Uterus (tissue), 4 donors: ENCODE measurements at places on chromosomes 4 and X.

DNA sequence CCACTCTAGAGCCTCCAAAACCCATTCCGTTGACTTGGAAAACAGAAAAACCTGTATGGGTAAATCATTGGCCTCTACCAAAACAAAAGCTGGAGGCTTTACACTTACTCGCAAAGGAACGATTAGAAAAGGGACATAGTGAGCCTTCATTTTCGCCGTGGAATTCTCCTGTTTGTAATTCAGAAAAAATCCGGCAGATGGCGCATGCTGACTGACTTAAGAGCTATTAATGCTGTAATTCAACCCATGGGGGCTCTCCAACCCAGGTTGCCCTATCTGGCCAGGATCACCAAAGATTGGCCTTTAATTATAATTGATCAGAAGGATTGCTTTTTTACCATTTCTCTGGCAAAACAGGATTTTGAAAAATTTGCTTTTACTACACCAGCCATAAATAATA, 60.8 kb downstream of the ZNF732 start:
- H3K4me3 ChIP-seq: no peak overlapping the region
- no peak overlapping the region for H3K27ac ChIP-seq
- DNase-seq: peak; percentile 30
- no peaks in the 10 kb centered on the region for H3K4me1 ChIP-seq
- no peaks in the 10 kb centered on the region for H3K36me3 ChIP-seq
- no peaks in the 10 kb centered on the region for H3K27me3 ChIP-seq

- H3K4me3 ChIP-seq: no peak overlapping the region
- no peaks in the 10 kb centered on the region for H3K4me1 ChIP-seq
- H3K27me3 ChIP-seq: no peaks in the 10 kb centered on the region
- DNase-seq: no peak
- no peaks in the 10 kb centered on the region for H3K36me3 ChIP-seq
Measured at GRCh38 chrX:11119313-11119943, 8.3 kb downstream of the HCCS start.

DNA sequence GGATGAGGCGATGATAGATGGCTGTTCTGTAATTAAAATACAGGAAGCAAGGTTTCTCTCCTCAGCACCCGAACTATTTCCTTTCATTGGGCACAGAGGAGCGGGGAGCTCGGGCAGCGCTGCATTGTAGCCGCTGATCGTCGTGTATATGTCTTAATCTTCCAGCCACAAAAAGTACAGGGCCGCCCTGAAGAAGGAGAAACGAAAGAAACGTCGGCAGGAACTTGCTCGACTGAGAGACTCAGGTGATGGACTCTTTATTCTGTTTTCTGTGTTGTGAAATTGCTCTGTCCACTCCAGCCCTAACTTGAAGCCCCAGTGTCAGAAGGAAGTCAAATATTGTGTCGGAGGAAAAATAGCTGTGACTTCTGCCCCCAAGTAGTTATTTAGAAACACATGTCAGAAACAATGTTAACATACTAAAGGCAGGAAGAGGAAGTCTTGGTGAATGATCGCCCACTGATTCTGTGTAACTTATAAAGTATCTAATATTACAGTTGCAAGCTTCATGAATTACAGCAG, 546 bp downstream of the ZRSR2 start:
- no peak for DNase-seq
- peak overlapping the region; percentile 67 for H3K4me3 ChIP-seq
- no peaks in the 10 kb centered on the region for H3K36me3 ChIP-seq
- H3K27me3 ChIP-seq: no peaks in the 10 kb centered on the region
- no peaks in the 10 kb centered on the region for H3K4me1 ChIP-seq

DNA sequence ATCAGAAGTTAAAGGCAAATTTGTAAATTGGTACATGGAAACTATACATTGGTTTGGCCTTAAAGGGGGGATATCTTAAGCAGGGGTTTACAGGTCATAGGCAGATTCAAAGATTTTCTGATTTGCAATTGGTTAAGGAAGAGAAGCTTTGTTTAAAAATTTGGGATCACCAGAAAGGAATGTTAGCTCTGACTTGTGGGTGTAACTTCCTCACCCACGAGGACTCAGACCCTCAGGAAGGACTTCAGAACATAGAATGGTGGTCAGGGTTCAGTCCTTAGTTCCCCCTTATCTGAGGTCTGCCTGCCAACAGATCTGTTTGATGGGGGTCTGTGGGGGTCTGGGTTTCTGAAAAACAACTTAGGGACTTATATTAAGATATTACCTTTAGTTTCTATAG, 427.4 kb upstream of the DIPK2B start:
- DNase-seq: no peak
- H3K4me1 ChIP-seq: no peaks in the 10 kb centered on the region
- H3K36me3 ChIP-seq: no peaks in the 10 kb centered on the region
- no peak overlapping the region for H3K4me3 ChIP-seq
- no peak overlapping the region for H3K27ac ChIP-seq

DNA sequence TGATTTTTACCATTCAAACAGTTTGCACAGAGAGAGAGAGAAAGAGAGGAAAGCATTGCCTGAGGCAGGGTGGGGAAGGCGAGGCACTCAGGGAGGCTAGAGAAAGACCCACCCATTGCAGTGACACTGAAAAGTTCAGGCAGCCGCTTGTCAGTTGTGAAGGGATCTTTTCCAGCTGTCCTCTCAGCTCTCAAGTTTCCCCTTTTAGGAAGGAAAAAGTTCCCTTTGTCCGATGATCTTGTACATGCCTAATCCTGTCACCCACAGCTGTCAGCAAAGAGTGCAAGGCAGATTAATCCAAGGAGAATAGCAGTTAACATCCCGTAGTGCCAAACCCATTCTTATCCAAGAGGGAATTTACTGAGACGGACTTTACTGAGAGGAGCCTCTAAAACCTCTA, 255.0 kb downstream of the MAGEB5 start:
- no peak overlapping the region for H3K27ac ChIP-seq
- H3K4me3 ChIP-seq: no peak overlapping the region
- H3K27me3 ChIP-seq: no peaks in the 10 kb centered on the region
- no peaks in the 10 kb centered on the region for H3K4me1 ChIP-seq

DNA sequence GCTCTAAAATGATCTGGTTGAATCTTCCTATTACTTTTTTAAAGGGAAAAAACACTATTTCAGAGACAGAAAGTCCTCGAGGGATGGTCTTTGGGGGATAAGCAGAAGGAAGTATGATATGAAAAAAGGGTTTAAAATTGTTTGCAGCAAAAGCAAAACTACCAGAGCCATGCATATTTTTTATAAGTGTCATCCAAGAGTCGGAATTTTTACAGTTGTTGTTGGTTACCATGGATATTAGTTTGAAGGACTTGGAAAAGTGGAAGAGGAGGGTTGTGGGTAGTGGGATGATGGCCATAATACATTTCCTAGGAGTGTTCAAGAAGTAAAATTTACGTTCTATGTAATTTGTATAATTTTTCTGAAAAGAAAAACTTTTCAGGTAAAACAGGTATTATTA, 134.4 kb downstream of the PCDH7 start:
- DNase-seq: no peak
- H3K27me3 ChIP-seq: no peaks in the 10 kb centered on the region
- H3K36me3 ChIP-seq: no peaks in the 10 kb centered on the region

- H3K27me3 ChIP-seq: no peaks in the 10 kb centered on the region
- peaks cover 4% of the 10 kb centered on the region for H3K4me1 ChIP-seq
- no peak for DNase-seq
- no peak overlapping the region for H3K4me3 ChIP-seq
- no peaks in the 10 kb centered on the region for H3K36me3 ChIP-seq
Measured at GRCh38 chr4:5211282-5211839, 160.1 kb downstream of the STK32B start.

GRCh38 chr4:14125375-14126129, 498.0 kb upstream of the BOD1L1 start:
- H3K4me3 ChIP-seq: no peak overlapping the region
- no peak for DNase-seq
- no peaks in the 10 kb centered on the region for H3K4me1 ChIP-seq
- no peaks in the 10 kb centered on the region for H3K36me3 ChIP-seq

DNA sequence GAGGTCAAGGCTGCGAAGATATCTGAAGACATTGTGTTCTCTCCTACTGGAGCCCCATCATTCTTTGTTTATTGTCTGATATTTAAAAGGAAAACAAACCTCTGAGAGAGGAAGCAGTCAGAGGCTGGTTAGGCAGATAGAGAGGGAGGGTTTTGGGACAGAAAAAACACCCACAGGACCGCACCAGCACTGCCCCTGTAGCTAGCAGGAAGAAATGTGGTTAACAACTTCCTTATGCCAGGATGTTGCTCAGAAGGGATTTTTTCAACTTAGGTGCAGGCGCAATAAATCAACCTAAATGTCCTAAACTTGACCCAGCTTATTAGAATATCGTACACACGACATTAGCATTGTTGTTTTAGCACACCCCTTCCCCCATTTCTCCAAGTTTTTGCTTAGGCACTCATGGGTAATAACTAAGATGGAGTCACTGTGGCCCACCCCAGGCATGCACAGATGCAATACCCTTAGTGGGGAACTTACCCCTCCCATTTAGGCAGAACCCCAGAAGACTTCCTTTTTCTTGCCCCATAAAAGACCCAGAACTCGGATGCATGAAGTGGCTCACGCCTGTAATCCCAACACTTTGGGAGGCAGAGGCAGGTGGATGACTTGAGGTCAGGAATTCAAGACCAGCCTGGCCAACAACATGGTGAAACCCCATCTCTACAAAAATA, 2.8 kb upstream of the ZNF718 start:
- no peaks in the 10 kb centered on the region for H3K27me3 ChIP-seq
- DNase-seq: no peak
- peaks cover 11% of the 10 kb centered on the region for H3K4me1 ChIP-seq
- no peak overlapping the region for H3K4me3 ChIP-seq
- no peaks in the 10 kb centered on the region for H3K36me3 ChIP-seq

- H3K4me3 ChIP-seq: no peak overlapping the region
- H3K27me3 ChIP-seq: no peaks in the 10 kb centered on the region
- DNase-seq: no peak
- H3K4me1 ChIP-seq: no peaks in the 10 kb centered on the region
- H3K27ac ChIP-seq: no peak overlapping the region
Measured at GRCh38 chr4:89876548-89876947, 18.1 kb upstream of the MMRN1 start.

DNA sequence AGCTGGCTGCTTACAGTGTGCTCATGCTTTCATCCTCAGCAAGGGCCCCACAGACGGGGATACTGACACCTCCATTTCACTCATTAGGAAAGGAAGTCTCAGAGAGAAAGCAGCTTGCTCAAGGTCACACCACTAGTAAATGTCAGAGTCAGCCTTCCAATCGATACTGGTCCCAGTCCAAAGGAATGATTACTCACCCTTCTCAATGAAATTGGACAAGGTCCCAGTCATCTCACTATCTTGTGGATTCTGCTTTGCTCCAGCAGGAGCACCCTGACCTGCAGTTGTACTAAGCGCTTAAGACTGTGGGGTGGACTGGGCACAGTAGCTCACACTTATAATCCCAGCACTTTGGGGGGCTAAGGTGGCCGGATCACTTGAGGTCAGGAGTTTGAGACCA, 132.2 kb upstream of the SLC34A2 start:
- DNase-seq: no peak
- H3K36me3 ChIP-seq: no peaks in the 10 kb centered on the region
- H3K4me3 ChIP-seq: no peak overlapping the region
- no peaks in the 10 kb centered on the region for H3K4me1 ChIP-seq
- no peak overlapping the region for H3K27ac ChIP-seq

DNA sequence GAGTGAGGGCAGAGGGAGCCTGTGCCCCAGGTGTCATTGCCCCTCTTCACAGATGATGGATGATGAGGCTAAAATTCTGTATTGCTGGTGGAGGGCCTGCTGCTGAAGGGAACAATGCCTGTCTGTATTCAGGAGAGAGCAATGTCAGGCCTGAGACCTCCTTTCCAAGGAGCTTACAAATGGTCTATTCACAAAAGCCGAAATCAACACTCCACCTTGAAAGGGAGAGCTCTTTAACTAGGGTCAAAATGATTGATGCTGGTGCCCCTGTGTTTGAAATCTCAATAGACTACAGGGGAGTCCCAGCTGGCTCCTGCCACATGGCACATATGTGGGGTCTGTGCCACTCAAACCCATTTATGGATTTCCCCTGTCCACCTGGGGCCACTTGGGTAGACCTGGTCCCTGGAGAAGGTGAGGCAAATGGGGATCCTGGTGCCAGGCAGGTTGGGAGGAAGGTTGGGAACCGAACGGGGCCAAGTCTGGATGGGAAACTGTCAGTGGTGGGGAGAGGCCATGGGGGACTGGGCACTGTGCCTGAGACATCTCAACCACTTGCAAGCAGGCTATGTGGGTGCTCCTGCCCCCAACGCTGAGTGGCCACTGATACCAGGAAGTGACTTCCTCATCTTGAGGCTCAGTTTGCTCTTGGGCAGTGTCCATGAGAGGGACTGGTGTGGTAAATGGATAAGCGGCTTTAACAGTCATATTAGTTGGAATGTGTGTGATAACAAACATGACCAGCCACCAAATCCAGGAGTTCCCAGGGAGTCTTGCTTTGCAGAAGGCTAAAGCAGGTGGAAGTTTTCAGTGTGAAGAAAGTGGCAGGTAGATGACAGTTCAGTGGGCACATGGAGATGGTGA, 223.8 kb upstream of the PSAPL1 start:
- no peak for DNase-seq
- no peak overlapping the region for H3K27ac ChIP-seq

DNA sequence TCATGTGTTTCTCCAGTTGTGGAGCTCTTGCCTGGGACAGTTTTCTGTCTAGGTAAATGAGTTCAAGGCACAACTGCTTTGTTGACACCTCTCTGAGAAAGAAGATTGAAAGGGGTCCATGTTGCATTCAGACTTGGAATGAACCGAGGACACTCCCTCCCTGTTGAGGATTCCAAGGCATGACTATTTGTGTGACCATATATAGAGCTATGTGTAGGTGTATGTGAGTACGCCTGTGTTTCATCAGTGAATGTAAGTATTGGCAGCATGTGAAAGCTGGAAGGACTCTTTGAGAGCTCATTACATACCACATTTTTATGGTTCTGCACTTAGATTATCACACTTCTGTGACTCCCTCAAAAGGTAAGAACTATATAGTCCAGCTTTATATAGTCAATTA, 3.4 kb downstream of the HEPH start:
- no peak overlapping the region for H3K27ac ChIP-seq

GRCh38 chr4:48546336-48546735, 56.3 kb downstream of the ZAR1 start:
- H3K27ac ChIP-seq: no peak overlapping the region
- H3K27me3 ChIP-seq: no peaks in the 10 kb centered on the region

DNA sequence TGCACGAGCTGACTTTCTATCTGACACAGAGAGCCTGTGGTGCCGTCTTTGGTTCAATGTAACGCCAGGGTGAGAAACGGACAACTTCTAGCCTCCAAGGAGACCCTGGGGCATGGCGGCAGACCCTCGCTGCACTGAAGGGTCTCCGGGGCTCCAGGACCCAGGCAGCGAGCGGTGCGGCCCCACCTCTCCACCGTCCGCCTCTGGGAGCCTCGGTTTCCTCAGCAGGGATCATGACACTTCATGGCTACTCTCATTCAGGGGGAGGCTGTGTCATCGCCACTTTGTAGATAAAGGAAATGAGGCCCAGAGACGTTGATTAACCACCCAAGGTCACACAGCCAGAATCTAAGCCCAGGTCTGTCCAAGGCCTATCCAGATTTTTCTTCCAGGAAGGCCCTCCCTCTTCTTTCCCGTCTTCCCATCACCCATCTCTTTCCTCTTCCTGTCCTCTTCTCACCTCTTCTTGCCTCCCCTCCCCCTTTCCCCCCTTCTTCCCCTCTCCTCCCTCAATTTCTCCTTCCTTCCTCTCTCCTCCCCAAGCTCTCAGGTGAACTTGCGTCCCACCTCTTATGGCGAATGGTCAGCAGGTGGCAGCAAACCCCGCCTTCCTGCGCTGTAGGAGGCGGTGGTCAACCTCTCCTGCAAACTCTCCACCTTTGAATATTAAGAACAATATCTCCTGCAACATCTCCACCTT, 69.3 kb upstream of the HMX1 start:
- no peak for DNase-seq
- no peak overlapping the region for H3K4me3 ChIP-seq
- no peaks in the 10 kb centered on the region for H3K4me1 ChIP-seq
- H3K27ac ChIP-seq: no peak overlapping the region
